ENCODE measurements at places on chromosomes 7 and 10.

DNA sequence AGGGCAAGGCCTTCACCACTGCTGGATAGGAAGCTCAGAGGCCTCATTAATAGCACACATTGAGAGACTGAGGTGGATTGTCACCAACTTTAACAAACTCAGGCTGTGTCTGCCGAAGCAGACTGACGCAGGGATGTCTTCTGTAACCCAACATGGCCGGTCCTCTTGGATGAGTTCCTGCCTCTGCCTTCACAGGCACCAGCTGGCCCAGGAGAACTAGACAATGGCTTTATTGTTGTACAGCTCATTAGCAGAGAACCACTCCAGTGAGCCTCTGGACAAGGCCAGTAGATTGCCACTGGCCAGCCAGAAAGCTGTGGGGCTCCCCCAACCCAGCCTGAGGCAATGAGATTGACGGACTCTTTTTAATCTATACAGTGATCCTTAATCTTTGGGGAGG lies 9.4 kb downstream of the NODAL start:
- DNase-seq, result no peak

DNA sequence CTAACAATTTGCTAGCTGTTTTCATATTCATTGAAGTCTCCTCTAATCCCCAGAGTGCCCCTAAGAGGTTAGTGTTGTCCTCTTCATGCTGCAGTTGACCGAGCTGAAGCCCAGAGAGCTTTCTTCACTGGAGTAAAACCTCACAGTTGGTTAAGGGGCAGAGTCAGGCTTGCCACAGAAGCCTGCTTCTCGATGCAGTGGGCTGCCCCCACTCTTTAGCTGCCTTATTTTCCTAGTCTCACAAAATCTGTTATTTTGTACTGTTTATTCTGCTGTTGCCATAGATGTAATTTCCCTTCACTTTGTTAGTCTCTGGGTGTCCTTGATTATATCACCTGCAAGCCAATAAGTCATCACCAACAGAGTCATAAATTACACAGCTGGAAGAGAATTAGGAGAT lies 56.3 kb upstream of the ZPBP start:
- DNase-seq, result no peak

GRCh38 chr7:26580711-26581110 lies 283.7 kb downstream of the SKAP2 start:
- DNase-seq, result no peak

DNA sequence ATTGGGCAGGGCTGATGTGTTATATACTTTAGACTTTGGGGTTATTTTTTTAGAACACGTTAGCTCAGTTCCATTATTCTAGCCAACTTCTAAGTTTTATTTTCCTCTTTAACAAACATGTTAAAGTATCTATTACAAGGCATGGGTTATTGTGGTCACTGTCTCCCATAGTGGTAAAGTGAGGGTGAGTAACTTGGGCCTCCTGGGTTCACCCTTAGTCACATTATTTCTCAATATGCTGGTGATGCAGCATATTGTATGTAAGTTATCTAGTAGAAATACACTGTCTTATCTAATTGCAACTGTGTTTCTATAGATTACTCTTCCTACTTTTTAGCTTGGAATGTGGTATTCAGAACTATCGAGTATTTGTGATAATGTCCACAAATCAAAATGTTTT lies 65.9 kb downstream of the BBS9 start:
- peak; percentile 21 for DNase-seq

DNA sequence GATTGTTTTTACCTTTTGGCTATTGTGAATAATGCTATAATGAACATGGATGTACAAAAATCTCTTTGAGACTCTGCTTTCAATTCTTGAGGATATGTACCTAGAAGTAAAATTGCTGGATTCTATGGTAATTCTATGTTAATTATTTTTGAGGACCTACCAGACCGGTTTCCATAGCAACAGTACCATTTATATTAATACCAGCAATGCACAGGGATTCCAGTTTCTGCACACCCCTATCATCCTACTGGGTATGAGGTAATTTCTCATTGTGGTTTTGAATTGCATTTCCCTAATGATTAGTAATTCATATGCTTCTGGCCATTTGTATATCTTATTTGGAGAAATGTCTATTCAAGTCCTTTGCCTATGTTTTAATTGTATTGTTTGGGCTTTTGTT lies 9.9 kb upstream of the PPP1R9A start:
- no peak for DNase-seq

DNA sequence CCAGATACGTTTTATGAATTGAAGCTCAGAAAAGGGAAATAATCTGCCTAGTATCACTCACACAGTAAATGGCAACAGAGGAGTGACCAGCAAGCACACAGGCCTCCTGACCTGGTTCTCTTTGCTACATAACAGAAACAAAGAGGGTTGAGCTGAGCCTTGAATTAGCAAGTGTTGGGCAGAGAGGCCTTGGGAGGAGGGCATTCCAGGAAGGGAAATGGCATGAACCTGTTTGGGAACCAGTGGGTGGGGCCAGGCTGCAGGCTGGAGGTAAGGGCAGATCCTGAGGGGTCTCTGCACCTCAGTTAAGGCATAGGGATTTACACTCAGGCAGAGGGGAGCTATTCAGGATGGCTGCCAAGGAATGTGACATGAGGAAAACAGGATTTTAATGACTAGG lies 24.8 kb upstream of the CYCS start:
- no peak for DNase-seq
